ENCODE measurements at places on chromosomes 6 and 20. TPM values are rescaled to one million over a fixed set of nuclear protein-coding genes. Genes with fewer than 3 reads are reported as not detected.

- DNase-seq: no peak
Measured at GRCh38 chr6:138996524-138996923, 8.5 kb upstream of the REPS1 start.

GRCh38 chr6:152301765-152302568, 335.2 kb downstream of the SYNE1 start:
- peak; percentile 93 for DNase-seq

The CARMIL1 gene
- total RNA-seq: 26.5 TPM

GRCh38 chr6:12012038-12012557, at the start of gene HIVEP1:
TSS of gene HIVEP1 (plus strand) at chr6:12012312. CDS start at chr6:12015629, 3,317 bp downstream.
- DNase-seq: no peak

- DNase-seq: no peak
Measured at GRCh38 chr20:34626992-34627391, 49.9 kb downstream of the PIGU start.
